ENCODE measurements at places on chromosomes 2 and 18. TPM values are rescaled to one million over a fixed set of nuclear protein-coding genes. Genes with fewer than 3 reads are reported as not detected.

- H3K27me3 ChIP-seq = no peaks in the 10 kb centered on the region
- no peaks in the 10 kb centered on the region for H3K4me1 ChIP-seq
- DNase-seq = no peak
Observed at GRCh38 chr18:47113796-47114540, 36.3 kb downstream of the HDHD2 start.

DNA sequence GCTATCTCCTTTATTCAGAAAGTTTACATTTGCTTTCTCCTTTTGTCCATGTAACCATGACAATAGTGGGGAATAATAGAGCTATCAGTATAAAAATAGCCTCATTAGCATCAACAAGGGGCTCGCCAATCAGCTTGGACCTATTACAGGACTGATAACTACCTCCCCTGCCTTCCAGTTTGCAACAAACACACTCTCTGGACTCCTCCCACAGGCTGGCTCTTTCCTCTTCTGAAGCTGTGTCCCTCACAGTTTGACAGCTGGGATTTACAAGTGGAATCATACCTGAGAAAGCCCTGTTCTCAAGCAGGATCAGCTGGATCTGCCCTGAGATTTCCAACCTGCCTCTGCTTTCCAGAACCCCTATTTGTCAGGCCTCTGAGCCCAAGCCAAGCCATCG lies 162.5 kb downstream of the GRB14 start:
- H3K4me3 ChIP-seq = no peak overlapping the region
- H3K27me3 ChIP-seq = no peaks in the 10 kb centered on the region
- H3K27ac ChIP-seq = no peak overlapping the region
- no peak for DNase-seq
- H3K36me3 ChIP-seq = no peaks in the 10 kb centered on the region

RSAD2 gene
- 0.25 TPM for total RNA-seq

MOB1A gene
- 68.5 TPM for total RNA-seq

RIT2 gene
- total RNA-seq = not detected

AQP12A gene
- total RNA-seq = not detected

SPEG gene
- total RNA-seq = 28.2 TPM
